Activated T-helper 1 cell treated with anti-CD3 and anti-CD28 coated beads, Interleukin-2, amount 50 U/mL, for 16 hours (primary cell): ENCODE measurements at places on chromosomes 5 and 9.
A peak's percentile ranks its signal among the peaks of the same experiment; 100 is the strongest.

DNA sequence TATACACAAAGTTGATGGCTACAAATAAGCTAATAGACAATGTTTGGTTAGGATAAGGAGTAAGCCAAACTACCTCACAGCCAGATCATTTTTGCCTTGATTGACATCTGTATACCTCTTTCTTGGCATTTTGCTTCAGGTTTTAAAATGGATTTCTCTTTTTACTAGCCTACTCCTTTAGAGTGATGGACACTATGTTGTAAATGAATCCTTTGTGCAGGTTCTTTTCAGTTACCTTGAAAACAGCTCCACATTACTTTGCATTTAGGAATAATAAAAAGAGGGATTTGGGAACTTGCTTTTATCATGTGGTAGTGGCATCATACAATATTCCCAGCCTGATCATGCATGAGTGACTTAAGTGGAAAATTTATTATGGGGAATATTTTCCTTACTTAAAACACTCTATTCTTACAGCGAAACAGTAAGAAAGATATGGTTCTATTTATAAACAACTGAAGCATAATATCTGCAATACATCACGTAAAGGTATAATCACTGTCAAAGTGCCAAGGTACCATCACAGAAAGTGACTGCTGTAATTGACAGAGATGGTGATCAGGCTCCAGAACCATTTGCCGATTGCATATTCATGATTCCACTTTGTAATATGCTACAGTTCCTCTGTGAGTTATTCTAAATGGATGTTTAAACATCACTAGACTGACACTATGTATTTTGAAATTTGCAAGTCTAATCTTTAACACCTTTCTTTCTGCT is 327.0 kb downstream of the DMRTA1 start:
- no peak for DNase-seq

DNA sequence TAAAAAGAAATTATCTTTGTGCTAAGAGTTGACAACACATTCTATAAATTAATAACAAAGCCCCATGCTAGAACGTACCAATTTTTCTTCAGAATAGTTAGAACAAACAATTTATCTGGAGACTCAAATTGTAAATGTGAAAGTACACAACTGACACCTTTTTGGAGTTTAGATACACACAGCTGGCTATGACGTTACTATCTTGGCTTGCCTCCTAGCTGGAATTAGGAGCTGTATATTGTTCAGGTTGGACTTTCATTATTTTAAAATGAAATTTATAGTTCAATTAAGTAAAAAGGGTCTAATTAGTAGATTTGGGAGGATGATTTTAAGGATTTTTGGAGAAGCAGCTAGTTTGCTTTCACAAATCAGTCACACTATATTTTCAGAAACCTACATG is 393.9 kb upstream of the RIOK2 start:
- DNase-seq: no peak

- no peak for DNase-seq
These were observed 661 bp downstream of the NSMF start for GRCh38 chr9:137458194-137459151.

DNA sequence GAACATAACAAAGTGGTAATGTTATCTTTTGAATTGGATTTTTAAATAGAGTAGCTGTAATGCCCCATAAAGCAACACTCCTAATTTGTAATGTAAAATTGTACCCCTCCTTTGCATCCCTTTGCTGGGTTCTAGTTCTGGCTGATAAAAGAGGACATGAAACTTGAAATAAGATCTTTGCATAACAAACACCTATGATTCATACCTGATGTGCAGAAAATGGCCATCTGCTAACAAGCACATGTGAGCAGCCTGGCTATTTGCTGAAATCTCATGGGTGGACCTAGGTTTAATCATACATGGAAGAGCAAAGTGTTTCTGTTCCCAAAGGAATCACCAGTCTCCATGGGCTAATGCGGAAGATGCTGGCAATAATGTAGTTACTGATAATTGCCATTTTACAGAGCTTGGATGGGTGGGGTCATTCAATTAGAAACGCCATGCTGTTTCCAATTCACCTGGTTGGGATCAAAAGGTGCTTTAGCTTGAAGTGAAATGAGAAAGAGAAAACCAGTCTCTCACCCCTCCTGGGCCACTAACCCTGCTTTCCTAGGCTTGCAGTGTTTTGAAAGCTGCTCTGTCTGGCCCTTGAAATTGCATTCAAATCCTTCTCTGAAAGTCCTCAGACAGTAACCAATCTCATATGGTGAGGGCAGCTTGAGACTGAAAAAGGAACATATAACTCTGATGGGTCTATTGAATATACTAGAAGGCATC is 585.1 kb downstream of the TLE4 start:
- no peak for DNase-seq

GRCh38 chr9:9033022-9033421 is 1233.4 kb upstream of the DMAC1 start:
- no peak for DNase-seq

GRCh38 chr5:149930043-149930748 is 14.4 kb downstream of the PDE6A start:
- no peak for DNase-seq

- no peak for DNase-seq
These were observed 5.3 kb upstream of the ARHGEF37 start for GRCh38 chr5:149576021-149576420.

- no peak for DNase-seq
These were observed 24.2 kb upstream of the CAMLG start for GRCh38 chr5:134714120-134714519.

DNA sequence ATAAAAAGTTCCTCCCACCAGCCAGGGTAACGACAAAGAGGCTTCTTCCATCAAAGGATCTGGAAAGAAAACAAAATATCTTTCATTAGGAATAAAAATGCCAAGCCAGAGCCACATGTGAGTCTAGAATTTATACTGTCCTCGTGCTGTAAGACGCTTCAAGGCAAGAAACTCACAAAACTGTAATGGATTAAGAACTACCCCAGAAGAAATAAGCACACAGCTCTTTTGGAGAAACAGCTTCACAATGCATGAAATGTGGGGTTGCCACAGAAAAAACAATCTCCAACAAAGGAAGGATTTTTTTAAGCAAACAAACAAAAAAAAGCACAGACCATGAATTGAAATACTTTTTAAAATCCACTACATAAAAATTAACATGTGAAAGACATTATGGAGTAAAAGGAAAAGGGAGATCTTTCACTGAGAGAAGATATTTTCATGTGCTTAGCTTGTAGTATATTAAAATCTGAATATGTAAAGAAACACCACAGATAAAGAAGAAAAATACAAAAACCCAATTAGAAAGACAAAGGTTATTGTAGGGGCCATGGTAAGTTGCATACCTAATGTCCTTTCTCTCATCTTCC is 140.5 kb upstream of the NFIL3 start:
- DNase-seq: no peak

DNA sequence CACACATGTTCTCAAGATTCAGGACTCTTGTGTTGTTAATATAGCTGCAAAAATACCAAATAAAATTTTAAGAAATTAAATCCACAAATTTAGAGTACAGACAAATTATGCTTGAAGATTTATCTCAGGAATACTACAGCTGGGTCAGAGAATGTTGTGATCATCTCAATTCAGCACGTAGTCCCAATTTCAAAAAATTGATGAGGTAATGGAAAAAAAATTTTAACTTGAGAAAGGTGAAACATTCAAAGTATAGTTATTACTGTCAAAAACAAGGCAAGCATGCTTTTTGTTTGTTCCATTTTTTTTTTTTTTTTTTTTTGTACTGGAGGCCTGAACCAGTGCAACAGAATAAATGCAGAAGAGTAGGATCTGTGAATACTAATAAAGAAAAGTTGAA is 29.4 kb downstream of the ICE1 start:
- no peak for DNase-seq

- peak; percentile 23 for DNase-seq
These were observed 99.6 kb upstream of the RAPGEF1 start for GRCh38 chr9:131839281-131840084.

DNA sequence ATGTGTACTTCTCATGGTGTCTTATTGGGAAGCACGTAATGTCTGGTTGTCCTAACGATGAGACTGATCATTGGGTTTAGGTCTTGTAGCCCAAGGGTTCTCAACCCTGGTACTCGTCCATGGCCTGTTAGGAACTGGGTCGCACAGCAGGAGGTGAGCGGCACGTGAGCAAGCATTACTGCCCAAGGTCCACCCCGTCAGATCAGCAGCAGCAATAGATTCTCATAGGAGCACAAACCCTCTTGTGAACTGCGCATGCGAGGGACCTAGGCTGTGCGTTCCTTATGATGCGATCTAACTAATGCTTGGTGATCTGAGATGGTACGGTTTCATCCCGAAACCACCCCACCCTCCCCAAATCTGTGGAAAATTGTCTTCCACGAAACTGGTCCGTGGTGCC is 33.5 kb downstream of the CNOT6 start:
- no peak for DNase-seq

DNA sequence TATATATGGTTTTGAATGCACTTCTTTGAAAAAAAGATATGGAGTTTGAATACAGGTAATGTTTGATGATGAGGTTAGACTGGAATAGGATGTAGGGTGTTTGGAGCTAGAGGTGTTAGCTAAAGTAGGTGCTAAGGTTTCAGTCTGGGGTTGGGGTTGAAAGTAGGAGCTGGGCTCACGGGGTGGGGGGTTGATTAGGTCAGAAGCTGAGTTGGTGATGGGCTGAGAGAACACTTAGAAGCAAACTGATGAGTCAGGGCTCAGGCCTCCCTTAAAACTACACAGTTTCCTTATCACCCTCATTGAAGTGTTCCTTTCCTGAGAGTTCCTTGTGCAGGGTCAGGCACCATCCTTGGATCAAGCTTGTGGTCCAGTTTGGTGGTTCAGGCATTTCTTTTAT is 308.8 kb upstream of the ADAMTS16 start:
- no peak for DNase-seq

- DNase-seq: no peak
These were observed 25.5 kb downstream of the DDX31 start for GRCh38 chr9:132644251-132644650.

DNA sequence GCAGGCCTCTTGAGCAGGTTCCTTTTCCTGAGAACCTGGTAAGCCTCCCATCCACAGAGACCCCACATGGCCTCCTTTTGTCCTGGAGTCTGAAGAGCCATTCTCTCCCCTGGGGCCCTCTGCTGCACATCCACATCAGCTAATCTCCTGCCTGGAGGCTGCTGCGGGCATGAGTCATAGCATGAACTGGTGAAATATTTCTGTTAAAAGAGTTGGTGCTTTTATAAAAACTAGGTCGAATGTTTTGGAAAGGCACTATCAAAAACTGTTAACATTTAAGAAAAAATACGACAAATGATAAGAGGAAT is 399.4 kb downstream of the CTNND2 start:
- no peak for DNase-seq

DNA sequence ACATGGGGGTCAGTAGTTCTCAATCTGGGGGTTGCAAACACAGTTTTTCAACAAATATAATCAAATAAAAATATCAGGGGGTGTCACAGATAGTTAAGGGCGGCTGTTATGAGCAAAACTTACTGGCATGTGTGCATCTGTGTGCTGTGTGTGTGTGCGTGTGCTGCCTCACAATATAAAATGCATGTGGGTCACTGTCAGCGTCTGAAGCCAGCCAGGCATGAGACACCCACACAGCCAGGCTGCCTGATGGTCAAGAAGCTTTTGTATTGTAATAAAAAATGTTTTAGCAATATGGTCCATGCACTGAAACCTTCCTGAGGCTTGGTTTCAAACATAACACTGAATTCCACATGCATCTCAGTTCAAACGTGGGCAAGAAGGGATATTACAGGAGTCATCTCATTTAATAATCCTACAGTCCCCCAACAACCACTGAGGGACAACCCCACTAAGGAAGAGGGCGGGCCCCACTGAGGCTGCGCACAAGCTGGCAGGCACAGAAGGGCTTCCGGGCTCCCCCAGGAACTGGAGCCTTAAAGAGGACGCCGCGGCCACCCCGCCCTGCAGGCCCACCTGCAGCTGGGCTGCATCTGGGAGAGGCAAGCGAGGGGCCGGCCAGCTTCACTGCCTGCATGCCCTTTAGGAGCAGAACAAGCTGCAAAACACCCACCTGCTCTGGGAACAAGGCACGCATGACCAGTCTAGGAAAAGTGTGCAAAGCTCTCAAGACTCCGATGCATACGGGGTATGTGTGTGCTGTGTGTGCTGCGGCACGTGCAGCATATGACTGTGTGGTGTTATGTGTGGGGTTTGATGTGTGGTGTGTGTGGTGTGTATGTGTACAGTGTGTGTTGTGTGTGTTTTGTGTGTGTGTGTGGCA is 14.1 kb downstream of the SEMA4D start:
- peak; percentile 48 for DNase-seq

GRCh38 chr9:134375430-134376385 is 49.5 kb downstream of the RXRA start:
- DNase-seq: no peak

DNA sequence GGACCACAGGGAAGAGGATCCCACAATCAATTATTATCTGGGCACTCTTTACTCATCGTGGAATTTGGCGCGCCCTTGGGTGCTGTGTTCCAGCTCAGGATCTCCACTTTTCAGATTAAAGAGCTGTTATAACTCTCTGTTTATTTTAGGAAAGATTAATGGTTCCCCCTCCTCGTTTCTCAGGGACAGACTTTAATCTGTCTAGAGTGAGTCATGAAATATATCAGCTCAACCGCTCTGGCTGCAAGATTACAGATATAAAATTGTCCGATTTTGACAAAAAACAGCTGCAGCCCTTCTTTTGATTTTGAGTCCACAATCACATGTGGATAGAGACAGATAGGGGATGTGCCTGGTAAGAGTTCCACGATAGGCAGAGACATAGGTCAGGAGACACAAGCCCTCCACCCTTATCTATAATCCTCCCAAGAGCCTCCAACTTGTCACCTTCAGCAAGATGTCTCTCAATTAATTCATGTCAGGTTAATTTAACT is 77.6 kb upstream of the ANKRD55 start:
- no peak for DNase-seq

DNA sequence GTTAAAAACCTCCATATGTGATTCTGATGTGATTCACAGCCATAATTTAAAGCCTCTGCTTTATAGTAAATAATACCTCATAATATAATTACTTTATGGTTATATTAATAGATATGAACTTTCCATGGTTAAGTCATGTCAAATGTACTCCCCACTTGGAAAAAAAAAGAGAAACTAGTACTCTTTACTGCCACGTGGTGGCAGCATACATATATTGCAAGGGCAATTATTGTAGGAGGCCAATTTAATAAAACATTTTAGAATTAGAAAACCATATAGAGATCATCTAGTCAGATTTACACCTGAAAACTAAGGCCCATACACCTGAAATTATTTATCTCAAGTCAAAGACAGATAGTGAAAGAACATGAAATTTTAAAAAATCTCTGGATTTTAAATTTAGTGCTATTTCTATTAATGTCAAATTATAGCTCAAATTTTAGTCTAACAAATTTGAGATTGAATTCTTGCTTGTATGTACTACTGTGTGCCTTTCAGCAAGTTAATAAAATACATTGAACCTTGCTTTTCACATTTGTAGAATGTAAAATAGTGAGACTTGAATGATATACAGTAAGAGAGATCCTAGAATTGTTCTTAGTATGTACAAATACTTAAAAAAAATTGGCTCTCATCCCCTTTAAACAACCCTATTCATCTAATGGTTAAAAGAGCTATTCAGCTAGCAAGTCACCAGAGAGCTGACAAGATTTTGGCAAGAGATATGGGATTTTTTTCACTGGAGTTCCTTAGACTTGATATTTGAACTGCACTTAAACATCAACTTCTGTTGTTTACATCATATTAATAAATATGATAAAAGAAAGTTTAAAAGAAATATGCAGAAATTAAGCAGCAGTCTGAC is 603.8 kb downstream of the TLE4 start:
- no peak for DNase-seq

- no peak for DNase-seq
These were observed 366.8 kb downstream of the FAM170A start for GRCh38 chr5:119996128-119996527.
